ENCODE measurements at places on chromosomes 11 and 22.
A peak's percentile ranks its signal among the peaks of the same experiment; 100 is the strongest.

DNA sequence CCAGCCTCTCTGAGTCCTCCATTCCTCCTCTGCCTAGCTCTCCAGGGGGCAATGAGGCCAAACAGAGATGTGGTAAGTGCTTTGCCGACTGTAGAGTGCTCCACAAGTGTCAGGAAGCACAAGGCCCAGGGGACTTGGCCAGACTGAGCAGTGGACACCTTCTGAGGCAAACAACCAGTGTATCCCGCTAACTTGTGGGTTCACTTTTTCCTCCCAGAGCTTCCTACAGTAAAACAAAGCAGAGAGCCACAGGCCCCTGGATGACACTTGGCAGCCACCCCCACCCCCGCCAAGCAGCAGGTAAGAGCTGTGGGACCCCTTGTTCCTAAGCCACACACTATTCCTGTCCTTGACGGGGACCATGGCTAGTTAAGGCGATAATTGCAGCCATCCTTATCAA is 160.9 kb downstream of the CACNA1I start:
- no peak overlapping the region for H3K27ac ChIP-seq
- no peak for DNase-seq
- H3K4me3 ChIP-seq = no peak overlapping the region
- H3K27me3 ChIP-seq = peaks cover 8% of the 10 kb centered on the region

DNA sequence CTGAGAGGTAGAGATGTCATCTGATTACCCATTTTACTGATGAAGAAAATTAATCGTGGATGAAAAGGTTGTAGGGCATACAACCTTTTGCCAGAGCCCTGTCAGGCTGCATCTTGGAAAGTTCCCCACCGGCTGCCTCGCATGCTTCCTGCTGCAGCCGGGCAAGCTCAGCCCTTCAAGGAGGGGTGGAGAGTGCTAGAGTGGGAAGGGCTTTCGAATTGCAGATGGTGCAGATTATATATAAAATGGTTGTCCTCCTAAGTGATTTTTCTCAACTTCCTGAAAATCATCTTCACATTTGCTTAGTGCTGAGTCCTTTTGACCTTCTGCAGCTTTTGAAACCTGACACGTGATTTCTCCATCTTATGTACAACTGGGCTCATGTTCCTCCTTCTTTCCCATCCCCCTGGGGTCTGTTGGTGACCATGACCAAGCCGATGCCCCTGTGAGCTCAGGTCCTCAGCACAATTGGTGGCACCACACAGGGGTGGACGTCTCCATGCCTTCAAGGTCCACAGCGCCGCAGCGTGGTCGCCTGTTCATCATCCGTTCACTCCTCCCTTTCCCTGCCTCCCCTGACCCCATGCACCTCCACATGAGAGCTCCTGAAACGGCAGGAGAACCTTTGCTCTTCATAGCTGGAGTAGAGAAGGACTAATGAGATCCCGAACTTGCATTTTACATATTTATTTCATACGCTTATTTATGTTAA is 47.6 kb upstream of the MYO18B start:
- no peaks in the 10 kb centered on the region for H3K27me3 ChIP-seq
- peaks cover 12% of the 10 kb centered on the region for H3K4me1 ChIP-seq
- no peak for DNase-seq

DNA sequence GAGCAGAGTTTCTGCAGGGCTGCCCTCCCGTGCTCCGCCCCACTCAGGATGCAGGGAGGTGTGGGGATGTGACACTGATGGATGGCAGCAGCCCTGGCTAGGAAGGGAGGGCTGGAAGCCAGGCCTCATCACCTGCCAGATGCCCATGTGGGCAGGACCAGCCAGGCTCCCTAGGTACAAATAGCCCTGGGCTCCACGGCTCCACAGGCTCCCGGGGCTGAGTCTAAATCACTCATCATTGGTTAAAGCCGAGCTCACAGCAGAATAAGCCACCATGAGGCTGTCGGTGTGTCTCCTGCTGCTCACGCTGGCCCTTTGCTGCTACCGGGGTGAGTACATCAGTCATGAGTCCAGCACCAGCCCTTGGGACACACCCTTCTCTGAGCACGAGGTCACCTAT is at the start of gene SCGB1D1:
SCGB1D1 (plus strand) TSS at position 206 of the 400 bp plus-strand sequence; CDS start at position 275, 69 bp downstream.
- no peak within 1 kb of the TSS for H3K27ac ChIP-seq
- DNase-seq = no peak
- no peak within 1 kb of the TSS for H3K4me3 ChIP-seq
- no peaks in the 10 kb centered on the region for H3K36me3 ChIP-seq

- no peaks in the 10 kb centered on the region for H3K4me1 ChIP-seq
- no peak for DNase-seq
- H3K27ac ChIP-seq = no peak overlapping the region
- no peaks in the 10 kb centered on the region for H3K27me3 ChIP-seq
These were observed 98.7 kb downstream of the NAV2 start for GRCh38 chr11:19811380-19811779.

GRCh38 chr11:118136801-118137200 is 15.8 kb downstream of the SCN4B start:
- H3K36me3 ChIP-seq = no peaks in the 10 kb centered on the region
- peaks cover 25% of the 10 kb centered on the region for H3K27me3 ChIP-seq
- no peak for DNase-seq
- H3K4me1 ChIP-seq = peaks cover 5% of the 10 kb centered on the region

DNA sequence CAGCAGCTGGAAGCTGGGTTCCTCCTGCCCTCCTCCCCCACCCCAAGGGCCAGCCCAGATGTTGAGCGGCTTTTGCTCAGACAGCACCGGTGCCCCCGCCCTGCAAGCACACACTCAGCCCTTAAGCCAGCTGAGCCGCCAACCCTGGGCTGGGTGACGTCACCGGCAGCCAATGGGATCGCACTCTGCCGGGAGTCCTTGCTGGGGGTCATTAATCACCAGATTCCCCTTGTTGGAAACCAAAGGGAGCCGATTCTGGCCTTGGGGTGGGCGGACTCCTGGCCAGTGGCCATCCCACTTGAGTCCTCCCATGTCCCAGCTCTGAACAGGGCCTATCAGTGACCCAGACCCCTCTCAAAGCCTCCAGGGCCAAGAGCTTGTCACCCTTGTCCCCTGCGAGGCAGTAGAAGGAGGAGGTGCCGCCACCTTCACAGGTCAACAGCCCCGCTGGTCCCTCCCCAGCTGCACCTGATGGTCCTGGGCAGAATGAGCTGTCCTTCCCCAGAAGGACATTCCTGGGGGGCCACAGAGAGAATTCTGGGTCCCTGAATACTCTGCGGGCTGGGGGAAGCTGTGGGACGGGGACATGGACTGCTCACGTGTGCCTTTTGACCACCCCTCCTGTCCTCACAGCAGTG is 7.4 kb downstream of the DUSP8 start:
- H3K27me3 ChIP-seq = no peaks in the 10 kb centered on the region
- no peak for DNase-seq
- no peak overlapping the region for H3K4me3 ChIP-seq

DNA sequence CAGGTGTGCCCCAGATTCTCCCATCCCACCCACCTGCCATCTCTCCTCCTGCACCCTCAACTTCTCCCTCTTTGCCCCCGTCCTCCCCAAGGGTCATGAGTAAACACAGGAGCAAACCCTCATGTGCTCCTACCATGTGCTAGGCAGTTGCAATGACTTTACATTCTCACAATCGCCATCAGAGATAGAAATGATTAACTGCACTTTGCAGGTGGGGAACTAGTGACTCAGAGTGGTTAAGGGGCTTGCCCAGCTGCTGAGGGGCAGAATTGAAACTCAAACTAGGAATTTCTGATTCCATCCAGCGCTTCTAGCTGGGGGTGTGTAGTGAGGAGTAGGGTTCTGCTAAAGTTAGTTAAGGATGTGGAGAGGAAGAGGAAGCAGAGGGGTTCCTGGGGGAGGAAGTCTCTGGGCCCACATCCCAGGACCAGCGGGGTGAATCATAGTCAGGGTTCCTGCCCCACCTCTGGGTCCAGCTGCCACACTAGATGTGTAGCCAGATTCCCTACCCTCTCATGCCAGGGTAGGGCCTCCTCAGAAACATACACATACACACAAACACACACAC is 16.0 kb upstream of the PRG2 start:
- peak overlapping the region; percentile 17 for H3K4me3 ChIP-seq
- peak; percentile 62 for DNase-seq
- peaks cover 73% of the 10 kb centered on the region for H3K4me1 ChIP-seq

DNA sequence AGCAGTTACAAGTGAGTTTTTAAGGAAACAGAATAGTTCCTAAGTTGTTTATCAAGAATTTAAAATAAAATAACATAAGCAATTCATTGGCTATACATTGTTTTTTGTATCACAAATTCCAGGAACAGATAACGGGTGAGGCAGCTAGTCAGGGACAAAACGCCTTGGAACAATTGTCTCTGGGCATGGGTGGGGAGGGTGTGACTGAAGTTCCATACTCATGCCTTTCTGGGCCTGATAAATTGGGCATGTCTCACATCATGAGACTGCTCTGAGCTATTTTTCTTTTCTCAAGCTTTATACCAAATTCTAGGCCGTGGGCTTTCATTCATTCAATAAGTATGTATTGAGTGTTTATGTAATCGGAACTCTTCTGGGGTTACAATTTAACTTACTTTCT is 21.6 kb downstream of the FOLR3 start:
- H3K4me3 ChIP-seq = no peak overlapping the region
- H3K36me3 ChIP-seq = no peaks in the 10 kb centered on the region
- H3K4me1 ChIP-seq = no peaks in the 10 kb centered on the region
- no peak for DNase-seq
- H3K27me3 ChIP-seq = peaks cover 35% of the 10 kb centered on the region

DNA sequence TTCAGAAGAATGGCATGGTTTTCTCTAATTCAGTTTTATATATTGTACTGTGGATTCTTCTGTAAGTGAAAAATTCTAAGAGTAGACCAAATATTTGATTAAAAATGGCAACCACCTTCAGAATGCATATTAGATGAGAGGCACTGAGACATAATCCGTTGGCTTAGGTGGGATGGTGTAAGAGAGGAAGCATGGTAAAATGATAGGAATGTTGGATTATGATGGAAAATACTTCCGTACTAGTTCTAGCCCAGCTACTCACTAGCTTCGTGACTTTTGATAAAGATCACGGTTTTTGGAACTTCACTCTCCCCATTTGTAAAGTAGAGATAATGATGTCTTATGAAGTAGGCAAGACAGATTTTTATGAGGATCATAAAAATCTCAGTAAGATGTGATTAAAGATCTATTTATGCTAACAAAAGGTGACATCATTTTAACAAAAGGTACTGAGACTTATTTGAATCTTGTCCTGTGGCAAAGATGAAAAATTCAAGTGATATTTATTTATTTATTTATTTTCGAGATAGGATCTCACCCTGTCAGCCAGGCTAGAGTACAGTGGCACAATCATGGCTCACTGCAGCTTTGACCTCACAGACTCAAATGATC is 37.5 kb downstream of the UVRAG start:
- DNase-seq = no peak
- H3K4me1 ChIP-seq = no peaks in the 10 kb centered on the region
- no peak overlapping the region for H3K4me3 ChIP-seq
- peaks cover 2% of the 10 kb centered on the region for H3K36me3 ChIP-seq
- no peaks in the 10 kb centered on the region for H3K27me3 ChIP-seq

DNA sequence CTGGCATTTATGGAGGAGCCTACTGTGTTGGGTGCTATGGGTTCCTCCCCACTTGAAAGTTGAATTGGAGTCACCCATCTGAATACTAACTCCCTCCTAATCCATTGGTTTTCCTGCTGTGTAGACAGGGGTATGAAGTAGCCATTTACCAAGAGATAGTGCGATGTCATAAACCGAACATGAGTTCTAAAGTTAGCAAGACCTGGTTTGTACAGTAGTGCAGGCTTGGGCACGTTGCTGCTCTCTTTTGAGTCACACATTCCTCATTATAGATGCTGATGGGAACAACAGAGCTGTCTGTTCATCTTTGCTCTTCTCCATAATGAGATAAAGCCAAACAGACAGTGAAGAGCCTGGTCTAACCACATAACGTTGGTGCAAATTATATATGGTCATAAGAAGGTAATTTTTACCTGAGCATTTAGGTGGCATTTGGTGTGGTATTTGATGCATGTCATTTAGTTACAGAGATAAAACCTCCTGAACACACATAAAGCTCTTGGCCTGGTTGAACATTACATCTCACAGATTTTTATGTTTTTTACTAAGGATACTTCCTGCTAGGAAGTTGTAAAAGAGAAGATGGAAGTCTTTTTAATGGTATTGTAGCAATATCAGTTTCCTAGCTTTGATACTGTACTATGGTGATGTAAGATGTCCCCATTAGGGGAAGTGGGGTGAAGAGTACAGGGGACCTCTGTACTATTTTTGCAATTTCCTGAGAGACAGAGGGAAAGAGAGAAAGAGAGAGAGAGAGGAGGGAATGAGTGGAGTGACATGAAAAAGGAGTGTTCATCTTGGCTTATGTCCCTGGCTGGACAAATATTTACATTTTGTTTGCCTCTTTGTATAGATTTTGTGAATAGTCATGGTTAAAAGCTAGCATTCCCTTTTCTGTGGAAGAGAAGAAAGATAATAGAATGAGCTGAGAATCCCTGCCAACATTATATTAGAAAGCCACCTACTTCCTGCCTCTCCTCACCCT is 27.9 kb downstream of the GRAP2 start:
- no peak for DNase-seq
- peaks cover 40% of the 10 kb centered on the region for H3K4me1 ChIP-seq
- H3K27ac ChIP-seq = no peak overlapping the region
- H3K36me3 ChIP-seq = no peaks in the 10 kb centered on the region
- H3K27me3 ChIP-seq = no peaks in the 10 kb centered on the region

- no peak overlapping the region for H3K4me3 ChIP-seq
- H3K4me1 ChIP-seq = no peaks in the 10 kb centered on the region
- no peak overlapping the region for H3K27ac ChIP-seq
- DNase-seq = no peak
- H3K27me3 ChIP-seq = peaks cover 36% of the 10 kb centered on the region
- H3K36me3 ChIP-seq = peaks cover 4% of the 10 kb centered on the region
These were observed 484.5 kb downstream of the MN1 start for GRCh38 chr22:27317096-27317495.

DNA sequence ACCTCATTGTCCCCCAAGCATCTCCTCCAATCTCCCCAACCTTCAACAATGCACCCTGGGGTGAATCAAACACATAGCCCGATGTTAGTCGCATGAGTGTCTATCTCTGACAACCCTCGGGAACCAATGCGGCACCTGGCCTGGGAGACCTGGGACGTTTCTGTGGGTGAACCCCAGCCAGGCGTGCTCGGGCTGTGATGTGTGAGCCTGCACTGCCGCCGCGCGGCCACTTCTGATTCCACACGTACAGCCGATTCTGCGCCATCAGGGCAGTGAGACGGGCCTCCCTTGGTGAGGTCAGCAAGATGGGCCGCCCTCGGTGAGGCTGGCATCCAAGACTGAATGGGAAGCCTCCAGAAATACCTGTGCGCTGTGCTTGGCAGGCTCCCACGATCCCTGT is 5.2 kb upstream of the H19 start:
- H3K36me3 ChIP-seq = no peaks in the 10 kb centered on the region
- H3K27me3 ChIP-seq = no peaks in the 10 kb centered on the region
- H3K27ac ChIP-seq = no peak overlapping the region
- no peaks in the 10 kb centered on the region for H3K4me1 ChIP-seq
- H3K4me3 ChIP-seq = no peak overlapping the region
- DNase-seq = no peak

GRCh38 chr11:134700101-134700640 is 288.1 kb upstream of the B3GAT1 start:
- no peaks in the 10 kb centered on the region for H3K4me1 ChIP-seq
- no peak for DNase-seq
- no peak overlapping the region for H3K27ac ChIP-seq
- H3K4me3 ChIP-seq = no peak overlapping the region
- no peaks in the 10 kb centered on the region for H3K36me3 ChIP-seq

Measured in activated T-cell treated with anti-CD3 and anti-CD28 coated beads, Interleukin-2, amount 50 U/mL, for 72 hours (primary cell).